Pancreas (tissue), 10 donors: ENCODE measurements at places on chromosomes 7 and 10. TPM values are rescaled to one million over a fixed set of nuclear protein-coding genes. Genes with fewer than 3 reads are reported as not detected.

CNNM1 gene
- 0.53 TPM for polyA plus RNA-seq

GIMAP6 gene
- polyA plus RNA-seq, result 5.7 TPM

RPA3 gene
- polyA plus RNA-seq, result 16.0 TPM

BAG3 gene
- polyA plus RNA-seq, result 8.4 TPM

FGL2 gene
- polyA plus RNA-seq, result 2.4 TPM

GRCh38 chr7:121000081-121000983 is 11.8 kb downstream of the CPED1 start:
- no peak overlapping the region for H3K4me3 ChIP-seq
- no peaks in the 10 kb centered on the region for H3K27me3 ChIP-seq
- no peak overlapping the region for H3K27ac ChIP-seq
- no peaks in the 10 kb centered on the region for H3K36me3 ChIP-seq

DNA sequence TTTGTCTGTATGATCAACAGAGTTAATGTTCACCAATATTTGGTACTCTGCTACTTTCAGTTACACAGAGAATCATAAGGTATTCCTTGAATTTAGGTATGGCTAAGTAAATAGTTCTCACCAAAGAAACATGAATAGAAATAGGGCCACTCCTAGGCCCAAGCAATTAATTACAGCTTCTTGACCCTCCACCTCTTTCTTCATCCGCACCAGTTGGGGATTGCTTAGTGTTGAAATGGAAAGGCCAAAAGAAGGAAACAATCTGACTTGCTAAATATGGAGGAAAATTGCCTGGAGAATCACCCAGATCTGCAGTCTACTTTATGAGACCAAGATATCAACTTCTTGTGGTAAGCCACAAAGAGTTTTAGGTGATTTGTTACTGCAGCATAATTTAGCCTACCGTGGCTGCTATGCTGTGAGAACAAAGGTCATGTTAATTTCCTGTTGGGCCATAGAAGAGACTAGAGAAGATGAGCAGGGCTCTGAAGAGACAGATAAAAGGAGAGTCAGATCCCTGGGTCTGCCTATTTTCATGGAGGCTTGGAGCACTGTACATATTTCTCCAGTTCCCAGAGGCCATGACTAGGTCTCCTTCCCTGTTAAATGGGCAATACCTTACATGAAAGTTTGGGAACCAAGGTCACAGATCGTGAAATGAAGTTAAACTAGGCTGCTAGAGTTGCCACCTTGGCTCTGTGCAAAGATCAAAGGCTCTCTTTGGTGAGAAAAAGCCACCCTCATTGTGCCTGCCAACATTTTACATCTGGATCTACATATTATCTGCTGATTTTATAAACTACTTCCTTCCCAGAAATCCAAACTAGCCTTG is 93.3 kb upstream of the GDF10 start:
- no peaks in the 10 kb centered on the region for H3K27me3 ChIP-seq
- H3K4me1 ChIP-seq, result no peaks in the 10 kb centered on the region
- no peaks in the 10 kb centered on the region for H3K36me3 ChIP-seq
- no peak for DNase-seq
- no peak overlapping the region for H3K27ac ChIP-seq

DNA sequence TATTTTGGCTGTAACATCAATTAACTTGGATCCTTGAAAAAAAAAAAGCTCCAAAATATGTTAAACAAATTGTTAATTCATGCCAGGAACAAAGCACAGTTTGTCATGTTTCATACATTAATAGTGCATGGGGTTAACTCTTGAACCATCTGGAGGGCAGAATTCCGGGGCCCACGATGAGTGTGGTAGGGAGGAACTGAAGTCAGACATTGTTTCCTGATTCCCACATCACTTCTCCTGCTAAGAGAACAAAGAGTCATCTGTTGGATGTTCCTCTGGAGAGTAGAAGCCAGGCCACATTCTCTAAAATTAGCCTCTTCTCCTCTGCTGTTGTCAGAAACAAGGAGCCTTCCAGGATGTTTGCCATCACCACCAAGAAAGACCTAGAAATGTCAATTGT is 54.6 kb downstream of the TMEM178B start:
- no peak overlapping the region for H3K27ac ChIP-seq
- no peak overlapping the region for H3K4me3 ChIP-seq
- no peak for DNase-seq

- H3K36me3 ChIP-seq, result no peaks in the 10 kb centered on the region
- H3K27ac ChIP-seq, result no peak overlapping the region
- peaks cover 7% of the 10 kb centered on the region for H3K4me1 ChIP-seq
- no peaks in the 10 kb centered on the region for H3K27me3 ChIP-seq
- no peak for DNase-seq
- H3K4me3 ChIP-seq, result no peak overlapping the region
These were observed 49.6 kb downstream of the SYPL1 start for GRCh38 chr7:106062521-106062931.

DNA sequence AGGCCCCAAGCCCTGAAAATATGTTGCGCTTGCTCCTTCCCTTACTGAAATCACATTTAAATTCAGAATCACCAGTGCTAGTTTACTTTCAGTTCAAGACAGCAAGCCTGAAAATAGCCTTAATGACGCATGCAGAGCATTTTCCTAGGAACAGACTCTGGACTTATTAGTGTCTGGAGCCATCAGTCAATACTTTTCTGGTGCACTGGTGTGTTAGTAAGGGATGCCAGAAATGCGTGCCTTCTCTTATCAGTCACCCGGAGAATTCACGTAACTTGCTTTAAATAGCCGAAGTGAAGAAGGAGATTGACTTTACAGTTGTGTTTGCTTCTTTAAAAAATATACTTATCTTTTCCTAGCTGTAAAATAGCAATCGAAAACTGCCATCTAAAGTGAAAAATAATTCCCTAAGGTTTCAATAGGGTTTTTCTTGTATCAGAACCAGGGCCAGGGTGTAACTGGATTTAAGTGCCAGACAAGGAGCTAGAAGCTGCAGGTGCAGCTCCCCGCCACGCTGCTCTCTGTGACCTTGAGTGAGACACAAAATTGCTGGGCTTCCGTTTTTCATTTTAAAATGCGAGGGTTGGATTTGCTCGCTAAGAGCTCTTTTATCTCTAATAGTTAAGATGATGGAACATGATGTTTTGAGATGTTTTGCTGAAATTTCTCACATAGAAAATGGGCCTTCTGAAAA is 177.8 kb downstream of the NSUN6 start:
- no peaks in the 10 kb centered on the region for H3K27me3 ChIP-seq
- H3K36me3 ChIP-seq, result no peaks in the 10 kb centered on the region
- no peak overlapping the region for H3K27ac ChIP-seq
- DNase-seq, result no peak
- no peak overlapping the region for H3K4me3 ChIP-seq
- H3K4me1 ChIP-seq, result no peaks in the 10 kb centered on the region

DNA sequence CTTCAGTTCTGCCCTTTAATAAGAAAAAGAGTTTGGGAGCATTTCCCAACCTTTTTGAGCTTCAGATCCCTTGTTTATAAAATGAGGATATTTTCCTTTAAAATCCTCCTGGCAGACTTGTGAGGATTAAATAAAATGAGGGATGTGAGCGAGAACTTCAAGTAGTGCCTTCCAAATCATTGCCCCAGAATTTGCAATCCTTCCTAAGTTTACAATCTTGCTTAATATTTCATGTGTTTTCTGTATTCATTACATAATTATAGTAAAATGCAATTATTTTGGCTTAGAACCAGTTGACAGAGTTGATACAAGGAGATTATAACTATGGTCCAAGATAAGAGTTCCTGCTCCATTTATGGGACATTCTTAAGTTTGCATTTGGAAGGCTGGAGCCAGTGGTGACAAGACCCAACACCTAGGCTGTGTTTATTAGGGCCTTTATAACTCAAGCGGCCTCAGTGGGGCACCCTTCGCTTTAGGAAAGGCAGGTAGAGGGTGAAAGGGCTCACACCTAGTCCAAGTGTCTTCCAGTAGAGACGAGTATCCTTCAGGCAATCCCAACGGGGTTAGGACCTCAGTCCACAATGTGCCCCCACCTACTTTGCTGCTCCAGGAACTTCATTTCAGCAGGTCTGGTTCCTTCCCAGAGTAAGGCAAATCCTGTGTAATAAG is 317.5 kb downstream of the WDR11 start:
- H3K27me3 ChIP-seq, result no peaks in the 10 kb centered on the region
- no peaks in the 10 kb centered on the region for H3K4me1 ChIP-seq
- no peak for DNase-seq
- no peaks in the 10 kb centered on the region for H3K36me3 ChIP-seq
- H3K4me3 ChIP-seq, result no peak overlapping the region

- no peak overlapping the region for H3K27ac ChIP-seq
- H3K4me1 ChIP-seq, result no peaks in the 10 kb centered on the region
- no peak overlapping the region for H3K4me3 ChIP-seq
- DNase-seq, result no peak
These were observed 28.3 kb downstream of the PALS2 start for GRCh38 chr7:24601600-24601999.

- no peaks in the 10 kb centered on the region for H3K4me1 ChIP-seq
- no peaks in the 10 kb centered on the region for H3K36me3 ChIP-seq
- no peak for DNase-seq
- no peak overlapping the region for H3K27ac ChIP-seq
These were observed 32.5 kb upstream of the VWDE start for GRCh38 chr7:12436126-12436525.
